Anterior cingulate cortex (tissue), 58 donors: ENCODE measurements at places on chromosomes 16 and 17.

DNA sequence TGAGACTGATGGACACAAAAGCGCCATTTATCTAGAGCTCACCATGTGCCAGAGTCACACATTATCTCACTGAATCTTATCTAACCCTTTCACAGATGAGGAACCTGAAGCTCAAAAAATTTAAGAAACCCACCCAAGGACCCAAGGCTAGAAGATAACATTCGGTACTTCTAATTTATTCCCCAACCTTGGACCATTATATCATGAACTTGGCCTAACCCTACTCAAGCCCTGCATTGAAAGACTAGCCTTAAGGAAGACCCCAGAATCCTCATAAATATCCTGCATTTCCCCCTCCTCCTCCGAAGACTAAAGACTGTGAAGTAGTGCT is 548 bp upstream of the DYNC1LI2 start:
- DNase-seq = no peak

GRCh38 chr17:881778-882177 is 97.8 kb downstream of the NXN start:
- no peak for DNase-seq

DNA sequence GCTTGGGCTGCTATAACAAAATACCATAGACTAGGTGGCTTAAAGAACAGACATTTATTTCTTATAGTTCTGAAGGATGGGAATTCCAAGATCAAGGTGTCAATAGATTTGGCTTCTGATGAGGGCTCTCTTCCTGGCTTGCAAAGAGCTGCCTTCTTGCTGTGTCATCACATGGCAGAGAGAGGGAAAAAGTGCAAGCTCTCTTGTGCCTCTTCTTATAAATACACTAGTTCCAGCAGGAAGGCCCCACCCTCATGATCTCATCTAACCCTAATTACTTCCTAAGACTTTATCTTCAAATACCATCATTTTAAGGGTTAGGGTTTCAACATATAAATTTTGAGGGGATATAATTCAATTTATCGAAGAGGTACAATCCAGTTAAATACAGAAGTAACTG is 30.6 kb downstream of the ABCA9 start:
- no peak for DNase-seq

GRCh38 chr16:23949630-23950290 is 114.0 kb downstream of the PRKCB start:
- DNase-seq = no peak

DNA sequence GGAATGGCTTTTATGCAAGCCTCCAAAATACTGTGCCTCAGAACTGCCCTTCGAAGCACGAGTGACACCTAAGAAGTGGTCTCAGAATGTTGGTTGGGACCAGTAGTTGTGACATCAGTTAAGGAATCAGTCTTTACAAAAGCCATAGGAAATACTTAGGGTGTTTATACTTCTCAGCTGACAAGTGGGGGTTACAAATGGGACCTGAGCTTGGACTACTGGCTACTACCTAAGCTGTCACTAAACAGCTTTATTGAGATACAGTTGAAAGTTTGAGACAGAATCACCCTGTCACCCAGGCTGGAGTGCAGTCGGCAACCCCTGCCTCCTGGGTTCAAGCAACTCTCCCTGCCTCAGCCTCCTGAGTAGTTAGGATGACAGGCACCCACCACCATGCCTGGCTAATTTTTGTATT is 5.0 kb downstream of the RPL19 start:
- no peak for DNase-seq

DNA sequence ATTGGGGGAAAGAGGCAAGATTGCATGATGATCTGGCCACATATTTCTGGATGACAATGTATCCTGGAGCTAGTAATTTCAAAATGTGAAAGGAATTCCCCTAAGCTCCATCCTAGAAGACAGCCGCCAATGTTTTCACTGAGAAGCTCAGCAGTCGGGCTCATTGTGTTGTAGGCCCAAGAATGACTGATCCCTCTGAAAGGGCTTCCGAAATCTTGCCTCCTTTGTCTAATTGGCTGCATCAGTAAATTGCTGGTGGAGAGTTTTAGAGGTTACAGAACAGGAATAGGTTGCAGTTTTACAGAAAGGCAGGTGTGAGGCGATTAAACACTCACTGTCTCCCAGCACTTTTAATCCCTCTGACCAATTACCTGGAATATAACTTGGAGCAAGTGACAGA is 464.1 kb upstream of the SALL1 start:
- DNase-seq = no peak

DNA sequence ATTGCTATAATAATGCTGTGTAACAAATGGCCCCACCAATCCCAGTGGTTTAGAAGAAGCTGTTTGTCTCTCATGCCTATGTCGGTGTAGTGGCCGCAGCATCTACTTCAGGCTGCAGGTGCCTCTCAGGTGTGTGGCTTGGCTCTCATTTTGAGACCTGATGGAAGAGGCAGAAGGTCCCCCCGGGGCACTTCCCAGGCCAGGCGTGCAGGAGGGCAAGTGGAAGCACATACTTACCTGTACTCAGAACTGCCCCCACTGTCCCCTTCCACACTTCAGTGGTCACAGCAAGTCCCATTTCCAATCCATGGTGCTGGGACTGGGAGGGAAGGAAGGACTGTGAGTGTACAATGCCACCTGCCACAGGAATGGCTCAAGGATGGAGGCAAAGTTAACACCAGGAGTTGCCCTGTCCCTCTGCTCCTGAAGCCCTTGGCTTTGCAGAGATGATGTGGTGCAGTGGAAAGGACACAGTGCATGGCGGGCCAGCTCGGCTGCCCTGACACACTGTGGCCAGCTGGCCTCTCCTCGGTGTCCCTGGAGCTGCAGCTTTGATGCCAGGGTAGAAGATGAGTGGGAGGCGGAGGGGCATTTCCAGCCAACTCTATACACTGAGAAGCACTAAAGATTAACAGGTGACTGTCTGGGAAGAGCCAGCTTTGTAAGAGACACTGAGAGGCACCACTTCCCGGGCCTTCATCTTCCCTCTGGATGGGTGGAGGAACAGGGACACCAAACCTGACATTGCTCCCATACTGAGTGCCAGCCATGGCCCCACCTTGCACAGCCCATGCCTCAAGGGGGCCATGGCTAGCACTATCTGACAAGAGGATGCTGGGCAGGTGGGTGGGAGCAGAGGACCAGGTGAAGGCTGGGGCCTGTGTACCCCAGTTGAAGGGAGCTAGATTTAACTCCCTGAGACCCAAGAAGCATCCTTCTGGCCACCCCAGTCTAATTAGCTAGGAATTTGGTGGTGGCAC is 105.9 kb downstream of the METRNL start:
- no peak for DNase-seq

DNA sequence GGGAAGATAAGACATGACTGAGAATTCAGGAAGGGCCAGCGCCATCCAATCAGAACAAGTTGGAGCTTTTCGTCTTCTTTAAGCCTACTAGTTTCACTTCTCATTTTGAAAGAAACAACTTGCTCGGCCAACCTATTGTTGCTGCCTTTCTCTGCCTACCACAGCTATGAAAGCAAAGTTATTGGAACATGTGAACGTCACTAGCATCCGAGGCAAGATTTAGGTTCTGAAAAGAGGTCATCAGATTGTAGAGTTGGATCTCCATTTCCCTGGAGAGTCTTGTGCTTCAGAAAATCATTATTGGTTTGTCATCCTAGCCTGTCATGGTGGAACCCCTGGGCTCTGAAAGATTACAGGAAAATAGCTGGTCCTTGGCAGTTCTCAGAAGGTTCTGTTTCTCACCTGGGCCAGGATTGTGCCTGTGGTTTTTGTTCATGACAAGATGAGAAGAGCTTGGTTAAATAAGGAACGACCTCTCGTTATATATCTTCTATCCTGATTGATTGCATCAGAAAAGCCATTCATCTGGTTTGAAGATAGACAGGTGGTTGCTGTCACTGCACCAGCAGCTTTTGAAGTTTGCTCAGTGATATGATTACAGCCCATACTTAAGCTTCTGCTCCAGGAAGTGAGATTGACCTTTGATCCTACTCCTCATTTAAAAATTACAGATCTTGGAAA is 25.3 kb downstream of the CDH13 start:
- no peak for DNase-seq

- no peak for DNase-seq
Measured at GRCh38 chr17:4492721-4493561, 5.7 kb upstream of the SPNS2 start.

- DNase-seq = no peak
Measured at GRCh38 chr17:20009052-20009301, 182 bp upstream of the SPECC1 start.

DNA sequence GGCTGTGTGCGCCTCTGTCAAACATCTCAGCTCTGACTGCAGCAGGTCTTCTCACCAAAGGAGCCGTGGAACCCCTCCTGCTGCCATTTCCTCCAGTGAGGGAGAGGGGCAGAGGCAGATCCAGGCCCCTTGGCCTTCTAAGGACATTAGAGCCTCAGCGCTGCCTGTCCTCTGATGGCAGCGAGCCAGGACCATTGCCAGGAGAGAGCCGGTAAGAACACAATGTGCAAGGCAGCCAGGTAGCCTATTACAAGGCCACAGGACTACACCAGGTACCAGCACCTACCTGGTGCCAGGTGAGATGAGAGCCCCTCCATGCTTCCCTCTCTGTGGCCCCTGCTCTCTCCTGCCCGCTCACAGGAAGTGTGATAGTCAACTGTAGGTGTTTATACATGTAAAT is 11.0 kb downstream of the LRRC75A start:
- DNase-seq = no peak

GRCh38 chr17:50645748-50646682 is 11.3 kb downstream of the ABCC3 start:
- DNase-seq = no peak

DNA sequence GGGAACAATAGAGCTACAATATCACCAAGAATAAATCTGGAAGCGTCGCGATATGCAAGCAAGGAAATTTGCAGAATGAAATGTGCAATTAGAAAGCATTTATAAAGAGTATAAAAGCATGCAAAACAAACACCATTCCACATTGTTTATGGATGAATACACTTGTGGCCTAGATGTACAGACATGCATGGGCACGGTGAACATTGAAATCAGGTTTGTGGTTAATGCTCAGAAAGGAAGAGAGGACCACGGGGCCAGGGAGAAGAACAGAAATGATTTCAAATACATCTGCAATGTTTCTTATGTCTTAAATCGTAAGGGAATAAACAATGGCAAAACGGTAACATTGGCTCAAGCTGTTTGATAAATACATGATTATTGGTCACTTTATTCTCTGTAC is 235.9 kb downstream of the FOXL1 start:
- DNase-seq = no peak

GRCh38 chr16:11080999-11081630 is 136.8 kb downstream of the CLEC16A start:
- no peak for DNase-seq

- DNase-seq = peak; percentile 73
Measured at GRCh38 chr16:85321509-85322271, 209.4 kb upstream of the CIBAR2 start.

DNA sequence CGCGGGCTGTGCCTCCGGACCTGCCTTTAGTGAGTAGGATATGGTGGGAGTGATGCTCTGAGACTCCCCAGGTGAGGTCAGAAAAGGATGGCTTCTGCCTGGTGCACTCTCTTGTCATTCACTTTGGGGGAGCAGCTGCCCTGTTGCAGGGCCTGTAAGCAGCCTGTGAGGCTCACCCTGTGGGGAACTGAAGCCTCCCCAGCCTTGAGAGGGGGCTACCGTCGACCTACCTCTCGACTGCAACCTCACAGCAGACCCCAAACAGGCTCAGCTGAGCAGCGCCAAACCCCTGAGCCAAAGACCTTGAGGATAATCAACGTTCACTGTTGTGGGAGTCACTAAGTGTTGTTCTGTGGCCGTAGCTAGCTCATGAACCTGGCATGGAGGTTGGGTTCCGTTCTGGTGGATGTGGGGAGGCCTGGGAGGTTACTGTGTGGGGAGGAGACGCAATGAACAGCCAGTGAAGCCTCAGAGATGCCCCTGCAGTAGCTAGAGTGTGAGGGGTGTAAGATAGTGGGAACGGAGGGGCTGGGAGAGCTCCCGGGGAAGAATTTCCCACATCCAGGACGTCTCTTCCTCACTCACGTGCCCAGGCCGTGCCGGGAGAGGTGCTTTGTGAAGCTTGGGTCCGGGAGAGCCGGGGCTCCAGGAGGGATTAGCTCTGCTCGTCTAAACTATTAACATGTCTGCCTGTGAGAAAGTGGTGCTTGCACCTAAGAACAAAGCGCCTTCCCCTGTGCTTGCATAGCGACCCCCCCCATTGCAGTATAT is 38.8 kb downstream of the METRNL start:
- DNase-seq = no peak

- DNase-seq = no peak
Measured at GRCh38 chr17:65001409-65002045, 55.0 kb downstream of the GNA13 start.

DNA sequence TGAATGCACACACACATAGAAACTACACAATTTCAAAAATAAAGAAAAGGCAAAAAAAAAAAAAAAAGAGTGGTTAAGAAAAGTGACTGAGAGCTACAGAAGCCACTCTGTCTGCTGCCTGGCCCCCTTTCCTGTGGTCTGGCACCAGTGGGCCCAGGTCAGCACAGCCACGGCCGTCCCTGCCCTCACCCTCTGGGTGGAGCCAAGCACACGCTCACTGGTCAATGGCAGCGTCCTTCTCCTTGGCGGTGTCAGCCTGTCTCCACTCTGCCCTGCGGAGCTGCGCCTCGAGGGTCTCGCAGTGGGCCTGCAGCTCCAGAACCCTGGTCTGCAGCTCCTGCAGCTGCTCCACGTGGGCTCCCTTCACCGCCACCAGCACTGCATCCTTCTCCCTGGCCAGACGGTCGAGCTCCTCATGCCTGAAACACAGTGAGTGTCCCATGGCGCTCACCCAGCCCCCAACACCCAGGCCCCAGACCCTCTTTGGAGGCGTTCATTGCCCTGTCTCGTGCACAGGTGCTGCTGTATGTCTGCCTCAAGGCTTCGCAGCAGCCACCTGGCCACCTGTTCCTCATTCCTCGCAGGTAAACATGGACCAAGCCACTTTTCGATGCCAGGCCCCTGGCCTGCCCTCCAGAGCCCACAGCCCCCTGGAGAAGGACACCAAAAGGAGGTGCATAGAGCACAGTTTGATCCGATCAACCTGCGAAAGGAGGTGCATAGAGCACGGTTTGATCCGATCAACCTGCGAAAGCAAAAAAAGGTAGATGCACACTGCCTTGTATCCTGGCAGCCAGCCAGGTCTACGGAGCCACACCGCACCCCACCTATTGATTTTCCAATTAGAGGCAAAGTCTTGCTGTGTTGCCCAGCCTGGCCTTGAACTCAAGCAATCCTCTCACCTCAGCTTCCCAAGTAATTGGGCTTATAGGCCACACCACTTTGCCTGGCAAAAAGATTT is 24.4 kb downstream of the CCDC57 start:
- DNase-seq = no peak

- no peak for DNase-seq
Measured at GRCh38 chr17:74995847-74996246, 8.4 kb downstream of the CDR2L start.
